ENCODE measurements at places on chromosomes 6 and 20.

DNA sequence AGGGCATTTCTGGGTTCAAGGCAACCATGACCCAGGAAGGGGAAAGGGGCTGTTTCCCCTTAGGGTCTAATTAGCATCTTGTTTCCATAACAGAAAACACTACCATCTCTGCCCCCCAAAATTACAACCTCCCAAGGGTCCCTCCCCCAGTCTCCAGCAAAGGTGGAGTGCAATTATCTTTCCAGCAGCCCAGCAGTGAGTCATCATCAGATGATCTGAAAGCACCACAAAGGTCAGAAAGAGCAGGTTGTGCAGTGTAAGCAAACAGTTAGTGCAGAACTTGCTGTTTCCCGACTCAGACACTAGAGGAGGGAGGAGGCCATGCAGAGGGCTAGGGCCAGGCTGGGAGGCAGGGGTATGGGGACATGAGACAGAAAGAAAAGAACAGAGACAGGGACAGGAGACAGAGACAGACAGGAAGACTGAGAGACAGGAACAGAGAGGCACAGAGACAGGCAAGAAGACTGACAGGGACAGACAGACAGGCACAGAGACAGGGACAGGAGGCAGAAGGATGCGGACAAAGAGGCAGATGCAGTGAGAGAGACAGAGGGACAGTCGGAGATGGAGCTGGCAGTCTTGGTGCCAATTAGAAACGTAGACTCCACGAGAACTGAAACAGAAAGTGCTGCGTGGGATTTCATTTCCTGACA, 62.5 kb downstream of the PYGB start:
- DNase-seq = peak; percentile 68

- DNase-seq = no peak
Measured at GRCh38 chr6:157747370-157747769, 75.7 kb upstream of the SNX9 start.

DNA sequence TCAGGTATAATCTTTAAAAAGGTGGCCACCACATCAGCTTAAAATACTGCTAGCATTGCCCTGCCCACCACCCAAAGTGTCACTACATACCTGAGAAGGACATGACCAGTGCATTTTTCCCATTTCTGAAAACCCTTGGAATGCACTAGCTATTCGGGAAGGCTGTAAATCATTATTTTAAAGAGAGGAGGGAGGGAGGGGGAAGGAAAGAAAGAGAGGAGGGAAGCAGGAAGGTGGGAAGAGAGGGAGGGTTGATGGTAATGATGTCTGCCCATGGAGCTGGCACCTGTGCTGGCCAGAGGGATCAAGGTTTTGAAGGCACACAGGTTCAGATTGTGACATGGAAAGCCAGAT, 32.4 kb downstream of the VAPB start:
- no peak for DNase-seq

DNA sequence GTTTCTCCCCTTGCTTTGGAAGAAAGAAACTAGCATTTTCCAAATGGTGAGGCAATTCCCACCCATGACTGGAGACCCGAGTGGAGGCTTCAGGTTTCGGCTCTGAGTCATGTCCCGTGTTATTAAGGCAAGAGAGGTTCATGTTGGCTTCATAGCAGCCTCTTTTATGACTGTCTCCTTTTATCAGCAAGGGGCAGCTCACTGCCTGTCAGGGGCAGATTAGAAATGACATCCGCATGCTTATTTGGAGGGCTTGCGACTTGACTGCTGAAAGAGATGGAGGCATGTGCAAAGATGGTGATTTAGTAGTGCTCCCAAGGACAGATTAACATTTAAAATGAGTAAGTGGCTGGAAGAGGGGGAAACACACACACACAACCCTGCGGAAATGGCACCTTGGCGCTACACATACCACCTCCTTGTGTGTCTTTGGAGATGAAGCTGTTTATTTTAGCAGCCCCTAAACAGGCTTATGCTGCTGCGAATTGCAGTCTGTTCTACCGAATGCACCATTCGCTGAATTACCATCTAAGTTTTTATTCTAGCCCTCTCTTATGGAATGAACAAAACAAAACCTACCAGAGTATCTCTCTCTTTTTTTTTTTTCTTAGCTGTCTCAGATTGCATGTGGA, 52.1 kb upstream of the VSTM2L start:
- DNase-seq = no peak

- DNase-seq = no peak
Measured at GRCh38 chr20:60258255-60258863, 300.1 kb downstream of the CDH26 start.

- DNase-seq = no peak
Measured at GRCh38 chr6:124795643-124796463, 166.4 kb upstream of the RNF217 start.

- no peak for DNase-seq
Measured at GRCh38 chr20:19977373-19977770, 39.8 kb upstream of the NAA20 start.

DNA sequence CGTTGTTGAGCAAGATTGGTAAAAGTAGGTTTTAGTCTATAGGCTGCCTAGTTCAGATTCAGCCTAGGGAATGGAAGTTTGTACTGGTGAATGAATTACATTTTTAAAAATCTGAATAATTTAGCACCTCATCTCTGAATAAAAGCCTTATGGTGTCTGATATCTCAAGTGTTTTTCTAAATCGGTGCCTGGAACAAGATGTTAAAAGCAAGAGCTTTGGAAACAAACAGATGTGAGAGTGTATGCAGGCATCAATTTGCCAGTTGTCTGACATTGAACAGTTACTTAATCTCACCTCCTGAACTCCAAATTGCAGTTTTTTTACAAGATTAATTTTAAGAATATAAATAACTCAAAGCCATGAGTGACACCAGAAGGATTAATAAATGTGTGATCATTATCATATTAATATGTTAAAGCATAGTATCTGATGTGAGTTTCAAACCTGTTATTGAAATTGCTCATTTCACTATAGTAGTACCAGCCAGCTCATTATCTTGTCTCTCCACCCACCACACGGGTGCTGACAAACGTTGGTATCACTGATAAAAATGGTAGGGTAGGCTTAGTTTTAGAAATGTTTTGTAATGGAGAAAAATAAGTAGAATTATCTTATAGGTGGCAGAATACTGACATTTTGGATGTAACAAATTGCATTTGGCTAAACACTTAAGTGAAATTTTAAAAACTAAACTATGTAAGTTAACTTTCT, 157.3 kb downstream of the FAM83B start:
- DNase-seq = no peak

DNA sequence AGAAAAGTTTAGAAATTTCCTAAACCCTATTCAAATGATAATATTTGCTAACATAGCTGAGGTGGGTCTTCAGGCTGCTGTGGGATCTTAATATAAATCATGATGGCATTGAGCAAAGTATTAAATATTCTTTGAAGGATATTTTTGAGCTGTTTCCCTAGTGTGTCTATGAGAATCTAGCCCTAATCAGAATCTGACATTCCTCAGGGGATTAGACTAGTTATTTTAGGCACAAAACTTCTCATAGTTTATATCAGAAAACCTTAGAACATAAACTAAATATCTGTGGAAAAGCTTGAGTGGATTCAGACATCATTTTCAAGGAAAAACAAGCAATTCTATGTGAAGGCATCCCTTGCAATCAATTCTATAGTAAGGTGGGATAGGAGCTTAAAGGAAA, 594.5 kb downstream of the RFPL4B start:
- no peak for DNase-seq

GRCh38 chr6:144820270-144820669, 535.1 kb downstream of the UTRN start:
- DNase-seq = no peak

DNA sequence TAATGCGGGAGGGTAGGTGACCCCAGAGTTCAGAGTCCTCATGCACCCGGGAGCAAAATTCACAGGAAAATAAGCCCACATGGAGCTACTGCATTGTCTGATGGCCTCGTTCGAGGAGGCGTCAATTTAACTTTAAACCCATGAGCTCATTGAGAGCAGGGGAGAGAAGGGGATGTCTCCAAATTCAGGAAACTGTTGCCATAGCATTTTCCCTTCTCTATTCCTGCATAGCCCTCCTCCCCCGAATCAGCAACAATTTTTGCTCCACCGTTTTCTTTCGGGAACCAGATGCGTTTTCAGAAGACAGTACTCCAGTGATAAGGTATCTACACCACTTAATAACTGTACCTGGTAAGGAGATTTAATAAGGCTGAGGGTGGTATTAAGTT, 324 bp upstream of the LAMP5 start:
- no peak for DNase-seq

DNA sequence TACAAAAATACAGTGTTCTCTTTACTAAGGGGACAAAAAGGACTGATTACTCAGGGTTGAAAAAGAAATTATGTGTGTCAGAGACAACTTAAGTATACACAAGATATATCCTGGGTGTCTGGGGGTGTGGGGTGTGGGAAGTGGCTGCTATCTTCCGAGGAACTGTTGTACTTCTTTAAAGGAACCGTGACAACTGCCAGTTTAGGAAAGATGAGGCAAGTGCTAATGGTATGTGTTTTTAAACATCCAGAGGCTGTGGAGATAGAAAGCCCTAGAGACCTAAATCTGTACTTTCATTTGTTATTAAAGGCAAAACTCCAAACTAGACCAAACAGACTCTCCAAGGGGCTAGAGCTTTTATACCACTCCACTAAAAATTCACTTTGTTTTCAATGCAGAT, 95.6 kb downstream of the SNAP25 start:
- DNase-seq = peak; percentile 77

DNA sequence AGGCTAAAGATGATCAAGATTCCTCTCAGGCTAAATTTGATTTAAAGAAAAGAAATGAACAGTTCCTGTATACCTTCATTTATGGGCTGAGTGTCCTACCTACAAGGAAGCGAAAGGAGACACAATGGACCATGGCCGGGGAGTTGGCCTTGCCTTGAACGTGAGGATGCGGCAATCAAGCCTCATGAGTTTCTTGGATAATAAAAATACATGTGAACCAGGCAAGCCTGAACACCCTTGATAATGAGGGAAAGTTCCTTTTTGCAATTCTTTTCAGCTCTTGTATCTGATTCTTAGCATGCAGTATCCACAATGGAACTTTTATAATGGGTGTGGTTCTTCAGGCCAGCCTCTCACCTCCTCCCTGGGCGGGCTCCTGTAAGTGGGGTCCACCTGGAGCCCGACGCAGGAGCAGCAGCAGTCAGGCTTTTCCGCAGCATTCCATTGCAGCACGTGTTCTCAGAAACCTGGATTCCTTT, 83.8 kb downstream of the RNASET2 start:
- DNase-seq = no peak

DNA sequence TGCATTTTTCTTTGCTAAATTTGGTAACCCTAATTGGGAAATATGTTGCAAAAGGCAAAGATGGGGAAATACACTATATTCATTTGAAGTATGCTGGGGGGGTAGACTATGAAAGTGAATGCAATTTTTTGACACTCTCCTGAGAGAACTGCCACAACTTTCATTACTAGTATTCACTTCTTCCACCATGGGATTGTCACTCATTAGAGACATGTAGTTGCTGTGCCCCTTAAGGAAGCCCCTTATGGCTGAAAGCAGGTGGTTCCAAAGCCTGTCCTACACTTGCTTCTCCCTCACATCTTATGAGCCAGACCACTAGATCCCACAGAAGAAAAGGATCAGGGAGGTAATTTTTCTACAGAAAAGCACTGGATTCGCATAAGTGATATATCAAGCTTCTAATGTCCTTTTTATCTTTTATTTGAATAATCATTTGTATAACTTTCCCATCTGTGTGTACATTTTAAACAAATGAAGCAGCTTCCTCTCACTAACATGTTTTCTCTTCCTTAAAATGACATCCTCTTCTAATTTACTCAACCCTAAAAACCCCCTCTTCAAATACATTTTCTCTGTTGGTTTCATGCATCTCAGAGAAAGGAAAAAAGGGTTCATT, 83.8 kb downstream of the GCLC start:
- DNase-seq = no peak

- DNase-seq = no peak
Measured at GRCh38 chr6:22082218-22082617, 214.6 kb downstream of the PRL start.

DNA sequence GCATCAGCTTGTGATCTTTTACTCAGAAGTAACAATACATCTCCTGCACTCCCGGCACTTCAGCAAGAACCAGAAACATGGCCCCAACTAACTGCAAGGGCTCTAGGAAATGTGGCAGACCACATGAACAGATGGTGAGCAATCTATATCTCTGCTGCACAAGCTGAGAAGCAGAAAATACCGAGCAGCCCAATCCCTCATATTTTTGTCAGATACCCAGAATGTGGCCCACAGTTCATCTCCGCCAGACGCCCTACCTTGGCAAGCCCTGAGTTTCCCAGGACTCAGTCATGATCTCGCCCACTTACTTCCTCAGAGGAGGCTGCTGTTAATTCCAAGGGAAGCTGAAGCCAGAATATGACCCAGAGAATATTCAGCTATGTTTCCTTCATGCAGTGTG, 63.1 kb upstream of the PHACTR1 start:
- DNase-seq = no peak

- no peak for DNase-seq
Measured at GRCh38 chr6:167580619-167580911, 246.1 kb upstream of the AFDN start.

GRCh38 chr20:3677733-3678132, 4.1 kb downstream of the ADAM33 start:
- no peak for DNase-seq

GRCh38 chr6:29532320-29532951, 27.1 kb downstream of the UBD start:
- DNase-seq = no peak

GRCh38 chr6:168796106-168796505, 355.1 kb downstream of the SMOC2 start:
- no peak for DNase-seq

DNA sequence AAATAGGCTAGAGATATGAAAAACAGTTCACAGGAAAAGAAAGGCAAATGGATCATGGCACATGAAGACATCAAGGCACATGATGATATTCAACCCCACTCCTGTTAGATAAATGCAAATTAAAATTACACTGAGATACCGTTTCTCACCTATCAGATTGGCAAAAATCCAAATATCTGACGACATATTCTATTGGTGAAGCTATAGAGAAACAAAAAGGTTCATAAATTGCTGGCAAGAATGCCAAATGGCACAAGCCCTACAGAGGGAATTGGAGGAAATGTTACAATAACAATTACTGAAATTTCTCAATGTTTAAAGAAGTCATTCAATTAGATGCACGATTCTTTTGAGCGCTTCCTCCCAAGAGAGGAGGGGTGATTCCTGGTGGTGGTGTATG, 45.3 kb upstream of the DSN1 start:
- DNase-seq = no peak

GRCh38 chr20:35055445-35056276, 36.9 kb downstream of the TRPC4AP start:
- DNase-seq = no peak
